Activated T-cell treated with anti-CD3 and anti-CD28 coated beads, Interleukin-2, amount 50 U/mL, for 72 hours (primary cell): ENCODE measurements at places on chromosomes 2 and 18. TPM values are rescaled to one million over a fixed set of nuclear protein-coding genes. Genes with fewer than 3 reads are reported as not detected.

The CXCR1 gene
- not detected for total RNA-seq

The ADRA2B gene
- 2.1 TPM for total RNA-seq

The UGT1A3 gene
- not detected for total RNA-seq

The GATA6 gene
- total RNA-seq: 0.43 TPM

The AP1S3 gene
- 5.2 TPM for total RNA-seq

The KCTD18 gene
- 17.0 TPM for total RNA-seq

The APLF gene
- total RNA-seq: 5.7 TPM

The CCL20 gene
- 21.9 TPM for total RNA-seq

The MDH1B gene
- total RNA-seq: 0.56 TPM

The PLA2R1 gene
- not detected for total RNA-seq

The HAAO gene
- 6.1 TPM for total RNA-seq

The SPAG16 gene
- 8.2 TPM for total RNA-seq

The FAM237A gene
- total RNA-seq: not detected

The EML6 gene
- 2.0 TPM for total RNA-seq

The NPHP1 gene
- 1.8 TPM for total RNA-seq

The CRYBA2 gene
- total RNA-seq: not detected

The ABCG5 gene
- total RNA-seq: not detected

The MSTN gene
- not detected for total RNA-seq

The NYAP2 gene
- total RNA-seq: not detected

The CHST9 gene
- not detected for total RNA-seq

The SH2D6 gene
- 4.0 TPM for total RNA-seq

The TCF23 gene
- total RNA-seq: not detected

The RGPD3 gene
- total RNA-seq: 0.24 TPM

The PTRHD1 gene
- total RNA-seq: 29.3 TPM

The MOGAT1 gene
- total RNA-seq: not detected

The C18orf32 gene
- 28.7 TPM for total RNA-seq

The SH3BP4 gene
- 1.5 TPM for total RNA-seq

The ANKRD30BL gene
- total RNA-seq: not detected
